ENCODE measurements at places on chromosomes 13 and 19.

DNA sequence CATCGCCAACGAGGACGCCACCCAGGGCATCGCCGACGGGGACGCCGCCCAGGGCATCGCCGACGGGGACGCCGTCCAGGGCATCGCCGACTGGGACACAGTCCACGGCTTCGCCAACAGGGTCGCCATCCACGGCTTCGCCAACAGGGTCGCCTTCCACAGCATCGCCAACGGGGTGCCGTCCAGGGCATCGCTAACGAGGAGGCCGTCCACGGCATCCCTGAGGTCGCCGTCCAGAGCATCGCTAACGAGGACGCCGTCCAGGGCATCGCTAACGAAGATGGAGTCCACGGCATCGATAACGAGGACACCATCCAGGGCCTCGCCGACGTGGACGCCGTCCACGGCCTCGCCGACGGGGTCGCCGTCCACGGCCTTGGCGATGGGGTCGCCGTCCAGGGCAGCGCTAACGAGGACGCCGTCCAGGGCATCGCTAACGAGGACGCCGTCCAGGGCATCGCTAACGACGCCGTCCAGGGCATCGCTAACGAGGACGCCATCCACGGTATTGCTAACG, 947.8 kb downstream of the TUBA3C start:
- DNase-seq = no peak
- no peaks in the 10 kb centered on the region for H3K36me3 ChIP-seq
- no peak overlapping the region for H3K4me3 ChIP-seq
- H3K27ac ChIP-seq = no peak overlapping the region
- no peaks in the 10 kb centered on the region for H3K4me1 ChIP-seq

GRCh38 chr19:44746946-44747738, 1.4 kb upstream of the BCL3 start:
- peak overlapping the region; percentile 91 for H3K4me3 ChIP-seq
- no peaks in the 10 kb centered on the region for H3K27me3 ChIP-seq
- no peaks in the 10 kb centered on the region for H3K36me3 ChIP-seq
- peaks cover 74% of the 10 kb centered on the region for H3K4me1 ChIP-seq
- DNase-seq = peak; percentile 98

- no peak overlapping the region for H3K4me3 ChIP-seq
- DNase-seq = peak; percentile 8
- H3K27ac ChIP-seq = no peak overlapping the region
- no peaks in the 10 kb centered on the region for H3K27me3 ChIP-seq
- H3K36me3 ChIP-seq = no peaks in the 10 kb centered on the region
These were observed 380.0 kb upstream of the SGCG start for GRCh38 chr13:22800526-22801401.

DNA sequence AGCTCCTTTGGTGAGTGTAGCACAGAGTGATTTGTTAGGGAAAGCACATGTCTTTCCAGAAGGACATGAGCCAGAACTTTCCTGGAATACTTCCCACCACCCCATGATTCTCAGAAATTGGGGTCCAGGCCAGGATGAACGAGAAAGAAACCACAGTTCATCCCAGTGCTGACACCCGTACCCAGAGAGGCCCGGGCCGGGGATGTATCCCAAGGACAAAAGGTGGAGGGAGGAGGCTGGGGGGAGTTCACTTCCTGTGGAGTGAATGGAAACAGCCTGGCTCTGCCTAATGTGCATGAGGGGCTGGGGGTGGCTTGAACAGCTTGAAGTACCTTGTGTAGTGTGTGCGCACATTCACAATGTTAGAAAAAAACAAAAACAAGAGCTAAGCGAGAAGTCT, 47.5 kb downstream of the CDADC1 start:
- H3K27me3 ChIP-seq = no peaks in the 10 kb centered on the region
- no peak overlapping the region for H3K4me3 ChIP-seq
- H3K4me1 ChIP-seq = no peaks in the 10 kb centered on the region

- no peak overlapping the region for H3K4me3 ChIP-seq
- H3K36me3 ChIP-seq = peaks cover 13% of the 10 kb centered on the region
- no peaks in the 10 kb centered on the region for H3K27me3 ChIP-seq
- DNase-seq = no peak
- H3K4me1 ChIP-seq = peaks cover 4% of the 10 kb centered on the region
These were observed 147.7 kb downstream of the CDK8 start for GRCh38 chr13:26401578-26402021.

DNA sequence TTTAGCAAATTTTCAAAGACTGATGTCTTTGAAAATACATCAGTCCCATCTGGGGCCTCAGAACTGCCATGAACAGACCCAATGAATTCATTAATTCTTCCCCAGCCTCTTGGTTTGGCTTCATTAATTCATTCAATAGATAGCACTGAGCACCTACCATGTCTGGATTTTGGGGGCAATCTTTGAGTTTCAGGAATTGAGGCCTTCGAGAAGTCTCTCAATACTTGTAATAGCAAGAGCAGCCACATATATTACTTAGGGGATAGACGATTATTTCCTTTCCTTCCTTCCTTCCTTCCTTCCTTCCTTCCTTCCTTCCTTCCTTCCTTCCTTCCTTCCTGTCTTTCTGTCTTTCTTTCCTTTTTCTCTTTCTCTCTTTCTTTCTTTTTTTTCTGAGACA, 64.8 kb downstream of the ALOX5AP start:
- no peak overlapping the region for H3K4me3 ChIP-seq
- H3K36me3 ChIP-seq = no peaks in the 10 kb centered on the region
- H3K27ac ChIP-seq = no peak overlapping the region
- DNase-seq = no peak

GRCh38 chr19:49114630-49115363, 627 bp downstream of the LIN7B start:
- peak overlapping the region; percentile 33 for H3K27ac ChIP-seq
- no peaks in the 10 kb centered on the region for H3K36me3 ChIP-seq
- H3K27me3 ChIP-seq = no peaks in the 10 kb centered on the region
- DNase-seq = peak; percentile 66
- peak overlapping the region; percentile 55 for H3K4me3 ChIP-seq
- peaks cover 9% of the 10 kb centered on the region for H3K4me1 ChIP-seq

DNA sequence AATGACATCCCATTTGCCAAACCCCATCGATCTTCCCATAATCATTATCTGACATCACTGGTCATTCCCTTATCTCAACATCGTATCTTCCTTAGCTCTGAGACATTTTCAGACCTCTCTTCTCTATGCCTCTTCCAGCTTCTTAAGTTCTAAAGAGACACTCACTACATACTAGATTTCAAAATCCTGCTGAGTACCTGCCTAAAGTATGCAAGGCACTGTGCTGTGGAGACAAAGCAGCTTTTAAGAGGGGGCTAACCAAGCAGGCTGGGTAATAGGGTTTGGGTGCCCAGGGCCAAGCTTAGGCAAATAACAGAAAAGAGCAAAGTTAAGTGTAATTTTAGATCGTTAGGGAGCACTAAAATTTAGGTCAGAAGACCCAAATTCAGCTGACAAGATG, 3.4 kb upstream of the POMP start:
- no peaks in the 10 kb centered on the region for H3K36me3 ChIP-seq
- no peaks in the 10 kb centered on the region for H3K27me3 ChIP-seq
- DNase-seq = no peak
- no peak overlapping the region for H3K27ac ChIP-seq

DNA sequence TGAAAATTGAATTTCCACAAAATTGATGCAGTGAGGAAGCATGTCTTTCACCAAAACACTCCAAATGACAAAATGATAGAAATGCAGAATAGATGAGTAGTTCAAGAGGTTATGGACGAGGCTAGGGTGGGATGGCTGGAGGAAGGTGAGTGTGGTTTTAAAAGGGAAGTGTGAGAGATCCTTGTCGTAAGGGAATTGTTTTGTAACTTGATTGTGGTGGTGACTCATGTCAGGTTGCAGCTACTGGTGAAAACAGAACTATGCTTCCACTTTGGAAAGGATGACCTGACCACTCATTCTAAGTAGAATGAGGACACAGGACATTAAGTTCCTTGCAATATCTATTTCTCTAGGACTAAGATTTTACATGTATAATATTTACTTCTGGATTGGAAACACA, 345.7 kb downstream of the MTUS2 start:
- DNase-seq = no peak
- H3K27me3 ChIP-seq = no peaks in the 10 kb centered on the region
- no peak overlapping the region for H3K4me3 ChIP-seq
- H3K36me3 ChIP-seq = no peaks in the 10 kb centered on the region

DNA sequence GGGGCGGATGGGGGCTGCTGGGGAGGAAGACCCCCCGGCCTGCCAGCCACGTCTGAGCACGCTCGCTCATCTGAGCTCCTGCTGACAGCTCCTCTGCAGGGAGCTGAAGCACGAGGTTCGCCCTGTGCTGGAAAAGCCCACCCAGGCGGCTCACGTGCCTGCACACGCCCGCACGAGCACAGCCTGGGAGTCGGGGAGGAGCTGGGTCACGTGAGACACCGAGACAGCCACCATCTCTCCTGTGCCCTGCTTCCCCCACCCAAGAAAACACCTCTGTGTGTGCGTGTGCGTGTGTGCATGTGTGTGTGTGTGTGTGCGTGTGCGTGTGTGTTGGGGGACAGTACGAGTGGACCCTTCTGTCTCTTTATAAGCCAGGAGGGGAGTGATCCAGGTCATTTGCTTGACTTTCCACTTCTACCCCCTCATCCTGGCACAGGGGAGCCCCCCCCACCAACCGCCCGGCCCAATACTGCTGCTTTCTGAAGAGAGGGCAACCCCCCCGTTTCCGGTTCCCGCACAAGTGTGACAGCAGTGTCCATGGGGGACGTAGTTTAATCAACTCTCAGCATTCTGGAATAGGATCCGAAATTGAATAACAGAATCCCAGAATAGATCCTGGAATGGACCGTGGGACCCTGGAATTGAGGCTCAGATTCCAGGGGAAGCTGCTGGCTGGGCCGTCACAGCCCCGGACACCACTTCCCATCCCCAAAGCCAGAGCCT, 42.5 kb downstream of the CELF5 start:
- no peak overlapping the region for H3K4me3 ChIP-seq
- H3K27ac ChIP-seq = no peak overlapping the region

DNA sequence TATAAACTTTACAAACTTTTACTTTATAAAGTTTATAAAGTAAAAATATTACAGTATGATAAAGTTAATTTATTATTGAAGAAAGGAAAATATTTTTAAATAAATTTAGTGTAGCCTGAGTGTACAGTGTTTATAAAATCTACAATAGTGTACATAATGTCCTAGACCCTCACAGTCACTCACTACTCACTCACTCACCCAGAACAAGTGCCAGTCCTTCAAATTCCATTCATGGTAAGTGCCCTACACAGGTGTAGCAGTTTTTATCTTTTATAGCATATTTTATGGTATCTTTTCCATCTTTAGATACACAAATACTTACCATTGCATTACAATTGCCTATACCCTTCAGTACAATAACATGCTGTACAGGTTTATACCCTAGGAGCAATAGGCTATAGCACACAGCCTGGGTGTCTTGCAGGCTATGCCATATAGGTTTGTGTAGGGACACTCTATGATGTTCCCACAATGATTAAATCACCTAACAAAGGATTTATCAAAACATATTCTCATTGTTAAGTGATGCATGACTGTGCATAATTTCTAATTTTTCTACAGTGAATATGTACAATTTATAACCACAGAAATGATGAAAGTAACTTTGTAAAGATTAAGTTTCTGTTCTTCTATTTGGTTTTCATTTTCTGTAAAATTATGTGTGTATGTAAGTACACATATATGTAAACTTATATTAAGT, 98.0 kb downstream of the SPRY2 start:
- no peaks in the 10 kb centered on the region for H3K27me3 ChIP-seq
- no peaks in the 10 kb centered on the region for H3K36me3 ChIP-seq
- H3K27ac ChIP-seq = no peak overlapping the region

DNA sequence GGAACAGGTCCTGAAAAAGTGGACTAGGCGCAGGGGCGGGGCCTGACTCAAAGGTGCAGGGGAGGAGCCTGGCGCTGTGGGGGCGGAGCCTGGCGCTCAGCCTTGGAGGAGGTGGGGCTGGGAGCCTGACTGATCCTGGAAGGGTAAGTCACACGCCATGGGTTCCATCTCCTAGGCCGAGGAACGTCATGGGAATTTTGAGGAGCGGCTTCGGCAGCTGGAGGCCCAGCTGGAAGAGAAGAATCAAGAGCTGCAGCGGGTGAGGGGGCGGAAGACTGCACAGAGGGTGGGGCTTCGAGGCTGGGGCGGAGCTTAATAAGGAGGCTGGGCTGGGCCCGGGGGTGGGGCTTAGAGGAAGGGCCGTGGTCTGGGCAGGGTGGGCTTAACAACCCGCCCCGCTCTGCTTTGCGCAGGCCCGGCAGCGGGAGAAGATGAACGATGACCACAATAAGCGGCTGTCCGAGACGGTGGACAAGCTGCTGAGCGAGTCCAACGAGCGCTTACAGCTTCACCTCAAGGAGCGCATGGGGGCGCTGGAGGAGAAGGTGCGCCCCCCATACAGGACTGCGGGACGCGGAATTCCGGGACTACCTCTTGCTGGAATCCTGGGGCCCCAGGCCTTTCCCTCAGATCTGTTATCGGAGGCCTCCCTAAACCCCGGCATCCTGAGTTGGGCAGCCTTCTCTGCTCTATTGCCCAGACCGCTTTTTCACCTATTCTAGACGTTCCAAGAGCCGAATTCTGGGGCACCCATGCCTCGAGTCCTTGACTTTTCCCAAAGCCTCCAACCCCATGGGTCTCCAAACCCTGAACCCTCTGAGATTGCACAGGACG, 14.5 kb downstream of the PPFIA3 start:
- DNase-seq = peak; percentile 70
- H3K27me3 ChIP-seq = no peaks in the 10 kb centered on the region
- no peak overlapping the region for H3K27ac ChIP-seq
- H3K4me3 ChIP-seq = no peak overlapping the region
- H3K4me1 ChIP-seq = peaks cover 3% of the 10 kb centered on the region

- no peak overlapping the region for H3K4me3 ChIP-seq
- no peaks in the 10 kb centered on the region for H3K36me3 ChIP-seq
- DNase-seq = no peak
- H3K27me3 ChIP-seq = no peaks in the 10 kb centered on the region
These were observed 49.2 kb downstream of the STOML3 start for GRCh38 chr13:38941353-38941945.

DNA sequence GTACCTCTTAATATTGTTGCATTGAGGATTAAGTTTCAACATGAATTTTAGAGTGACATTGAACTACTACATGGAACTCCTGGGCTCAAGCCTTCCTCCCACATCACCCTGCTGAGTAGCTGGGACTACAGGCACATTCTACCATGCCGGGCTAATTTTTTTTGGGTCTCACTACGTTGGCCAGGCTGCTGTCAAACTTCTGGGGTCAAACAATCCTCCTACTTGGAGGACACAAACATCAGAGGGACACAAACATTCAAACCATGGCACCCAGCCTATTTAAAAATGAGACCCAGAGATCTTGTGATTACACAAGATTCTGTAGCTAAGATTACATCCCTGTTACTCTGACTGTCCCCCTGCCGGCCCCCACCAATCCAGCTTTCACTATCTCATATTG, 180.9 kb downstream of the KCNRG start:
- H3K36me3 ChIP-seq = no peaks in the 10 kb centered on the region
- no peak for DNase-seq
- no peak overlapping the region for H3K27ac ChIP-seq
- no peaks in the 10 kb centered on the region for H3K27me3 ChIP-seq
- no peaks in the 10 kb centered on the region for H3K4me1 ChIP-seq

- no peak overlapping the region for H3K4me3 ChIP-seq
- no peak for DNase-seq
- H3K36me3 ChIP-seq = no peaks in the 10 kb centered on the region
- no peak overlapping the region for H3K27ac ChIP-seq
- H3K4me1 ChIP-seq = no peaks in the 10 kb centered on the region
These were observed 628.9 kb downstream of the DIAPH3 start for GRCh38 chr13:59534806-59535205.

- H3K4me3 ChIP-seq = no peak overlapping the region
- DNase-seq = peak; percentile 2
- no peaks in the 10 kb centered on the region for H3K36me3 ChIP-seq
- H3K27ac ChIP-seq = no peak overlapping the region
- no peaks in the 10 kb centered on the region for H3K27me3 ChIP-seq
These were observed 99.0 kb upstream of the TSHZ3 start for GRCh38 chr19:31448221-31448657.

Data from small intestine (tissue), 16 donors.